Stimulated activated CD4-positive, alpha-beta T cell treated with anti-CD3 and anti-CD28 coated beads, Interleukin-12 subunit alpha, Interleukin-12 subunit beta, amount 100 ng/mL, for 24 hours (primary cell): ENCODE measurements at places on chromosomes 3 and 15.

- no peak for DNase-seq
Observed at GRCh38 chr3:46928282-46928681, 48.3 kb downstream of the CCDC12 start.

- DNase-seq = no peak
Observed at GRCh38 chr3:144097163-144097562, 125.5 kb downstream of the DIPK2A start.

DNA sequence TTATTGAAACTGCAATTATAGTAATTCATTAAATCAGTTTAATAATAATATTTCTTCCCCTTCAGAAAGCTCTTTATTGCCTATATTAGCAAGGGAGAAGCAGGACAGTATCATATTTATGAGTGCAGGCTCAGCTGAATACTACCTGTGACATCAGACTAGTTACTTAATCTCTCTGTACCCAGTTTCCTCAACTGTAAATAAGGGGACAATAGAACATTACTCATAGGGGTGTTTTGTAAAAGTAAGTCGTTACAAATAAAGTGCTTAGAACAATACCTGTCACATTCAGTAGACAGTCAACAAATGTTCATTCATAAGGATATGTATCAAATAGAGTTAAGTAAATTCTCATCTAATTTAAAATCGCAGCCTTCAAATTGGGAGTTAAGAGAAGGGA, 12.1 kb upstream of the VPS39 start:
- no peak for DNase-seq

DNA sequence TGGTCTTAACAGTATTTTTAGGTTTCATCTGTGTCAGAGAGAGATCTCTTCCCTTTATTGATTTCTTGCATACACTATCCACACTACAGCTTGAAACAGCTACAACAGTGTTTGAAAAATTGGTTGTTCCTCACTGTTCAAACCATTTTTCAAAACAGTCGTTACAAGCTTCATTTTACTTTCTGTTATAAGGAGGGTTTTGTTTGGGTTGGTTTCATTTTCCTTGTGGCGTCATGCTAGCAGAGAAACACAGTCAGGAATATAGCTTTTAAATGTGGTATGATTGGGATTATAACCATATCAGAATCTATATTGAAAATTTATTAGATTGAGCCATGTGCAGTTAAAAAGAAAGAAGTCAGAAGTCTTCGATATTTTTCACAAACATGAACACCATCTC, 400.6 kb downstream of the ZBTB20 start:
- DNase-seq = no peak

- peak; percentile 76 for DNase-seq
Observed at GRCh38 chr3:31532587-31533168, at the start of gene STT3B. Gene STT3B (plus strand): TSS chr3:31532925. CDS start chr3:31532999, 74 bp downstream.

DNA sequence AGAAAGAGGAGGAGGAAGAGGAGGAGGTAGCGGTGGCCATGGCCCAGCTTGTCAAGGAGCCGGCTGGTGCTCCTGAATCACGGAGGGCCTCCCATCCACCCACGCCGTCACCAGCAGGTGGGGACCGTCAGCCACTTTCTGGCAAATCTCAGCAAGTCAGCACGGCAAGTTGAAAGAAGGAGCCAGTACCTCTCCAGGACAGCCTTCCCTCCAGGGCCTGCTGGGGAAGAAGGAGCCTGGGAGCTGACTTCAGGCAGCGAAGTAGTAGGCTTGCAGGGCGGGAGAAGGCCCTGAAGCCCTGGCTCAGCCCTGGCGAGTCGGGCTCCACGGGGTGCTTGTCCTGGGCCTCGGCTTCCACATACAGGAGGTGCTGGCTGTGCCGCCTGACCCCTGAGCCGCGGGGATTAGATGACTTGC, 99.2 kb upstream of the TRPM1 start:
- DNase-seq = peak; percentile 50
